Nucleus accumbens (tissue), 56 donors: ENCODE measurements at places on chromosomes 13 and 19.

- DNase-seq, result no peak
These were observed 20.3 kb downstream of the C2CD4C start for GRCh38 chr19:388691-389090.

DNA sequence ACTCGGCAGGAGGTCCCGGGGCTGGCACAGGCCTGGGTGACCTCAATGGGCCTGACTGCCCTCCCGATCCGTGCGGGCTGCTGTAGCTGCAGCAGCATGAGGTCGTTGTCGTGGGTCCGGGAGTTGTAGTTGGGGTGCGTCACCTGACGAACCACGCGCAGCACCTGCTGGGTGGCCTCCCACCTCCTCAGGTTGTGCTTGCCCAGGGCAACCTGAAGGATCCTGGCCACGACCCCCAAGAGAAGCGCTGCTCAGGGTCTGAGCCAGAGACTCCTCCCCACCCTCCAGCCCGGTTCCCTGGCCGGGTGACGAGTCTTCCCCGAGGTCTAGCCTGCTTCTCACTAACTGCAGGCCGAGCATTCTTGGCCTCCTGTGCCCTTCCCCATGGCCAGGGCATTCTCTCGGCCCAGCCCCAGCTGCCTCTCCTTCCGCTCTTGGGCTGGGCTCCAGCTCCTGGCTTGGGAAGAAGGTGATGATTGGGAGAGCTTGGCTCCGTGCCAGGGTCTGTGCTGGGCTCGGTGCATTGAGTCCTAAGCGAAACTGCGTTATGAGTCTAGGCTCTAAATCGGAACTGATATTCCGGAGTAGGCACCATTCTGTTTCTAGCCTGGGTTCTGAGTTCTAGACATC lies 3.1 kb downstream of the KLK14 start:
- peak; percentile 5 for DNase-seq

- DNase-seq, result no peak
These were observed 8.2 kb downstream of the ATP11A start for GRCh38 chr13:112697756-112698655.

DNA sequence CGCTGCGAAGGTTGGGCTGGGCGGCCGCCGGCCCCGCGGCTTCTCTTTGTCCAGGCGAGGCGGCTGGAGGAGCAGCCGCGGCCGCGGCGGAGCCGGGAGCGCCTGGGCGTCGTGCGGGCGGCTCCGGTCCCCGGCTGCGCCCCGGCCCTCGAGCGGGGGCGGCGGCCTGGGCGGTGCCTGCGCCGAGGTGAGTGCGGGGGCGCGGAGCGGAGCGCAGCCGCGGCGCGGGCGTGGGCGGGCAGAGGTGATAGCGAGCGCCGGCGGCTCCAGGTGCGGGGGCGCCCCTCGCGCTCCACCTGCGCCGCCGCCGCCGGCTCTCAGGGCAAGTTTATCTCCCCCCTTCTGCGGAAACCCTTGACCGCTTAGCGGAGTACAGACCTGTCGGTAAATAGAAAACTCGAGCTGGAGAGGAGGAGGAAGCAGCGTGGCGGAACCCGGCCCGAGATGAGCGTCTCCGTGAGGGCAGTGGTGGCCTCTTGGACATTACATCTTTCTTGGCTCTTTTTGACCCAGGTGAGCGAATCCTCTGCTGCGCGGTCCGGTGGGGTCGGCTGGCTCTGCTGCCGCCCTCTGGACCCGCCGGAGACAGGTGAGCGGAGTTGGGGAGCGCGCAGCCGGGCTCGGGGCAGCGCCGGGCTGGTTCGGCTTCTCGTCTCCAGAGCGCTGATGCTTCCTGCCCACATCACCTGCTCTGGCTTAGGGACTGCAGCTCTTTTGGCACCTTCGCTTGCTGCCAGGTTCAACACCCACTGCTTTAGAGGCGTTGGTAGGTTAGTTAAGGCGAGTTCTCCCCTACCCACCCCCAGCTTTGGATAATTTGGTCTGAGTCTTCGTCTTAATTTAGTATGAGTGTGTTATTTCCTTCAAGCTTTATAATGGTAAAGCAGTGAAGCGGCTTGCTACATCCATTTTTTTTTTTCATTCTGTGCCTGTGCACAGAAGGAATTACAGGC lies at the start of gene MTUS2:
Gene MTUS2 (plus strand): TSS at position 241 of the 953 bp plus-strand sequence.
- no peak for DNase-seq

GRCh38 chr13:39379667-39380655 lies 223.0 kb downstream of the LHFPL6 start:
- DNase-seq, result no peak

GRCh38 chr19:7067716-7068115 lies 1.8 kb upstream of the ZNF557 start:
- no peak for DNase-seq

DNA sequence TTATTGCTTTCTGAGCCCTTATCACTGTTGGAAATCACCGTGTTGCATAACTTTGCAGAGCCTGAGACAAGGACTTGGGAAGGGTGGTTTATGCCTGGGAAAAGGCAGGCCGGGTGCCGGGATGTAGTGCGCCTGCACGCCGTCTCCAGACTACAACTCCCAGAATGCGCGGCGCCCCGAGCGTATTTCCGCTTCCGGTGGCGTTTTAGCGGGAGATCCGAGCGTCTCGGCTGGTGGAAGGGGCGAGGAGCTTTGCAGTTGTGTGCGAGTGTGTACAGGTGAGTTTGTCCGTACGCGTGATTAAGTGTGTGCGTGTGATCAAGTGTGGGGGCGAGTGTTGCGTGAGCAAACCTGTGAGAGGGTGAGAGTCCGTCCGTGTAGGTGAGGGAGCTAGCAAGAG lies 75.4 kb downstream of the PEG3 start:
- peak; percentile 90 for DNase-seq

GRCh38 chr13:112768795-112769481 lies 79.1 kb downstream of the ATP11A start:
- DNase-seq, result no peak

DNA sequence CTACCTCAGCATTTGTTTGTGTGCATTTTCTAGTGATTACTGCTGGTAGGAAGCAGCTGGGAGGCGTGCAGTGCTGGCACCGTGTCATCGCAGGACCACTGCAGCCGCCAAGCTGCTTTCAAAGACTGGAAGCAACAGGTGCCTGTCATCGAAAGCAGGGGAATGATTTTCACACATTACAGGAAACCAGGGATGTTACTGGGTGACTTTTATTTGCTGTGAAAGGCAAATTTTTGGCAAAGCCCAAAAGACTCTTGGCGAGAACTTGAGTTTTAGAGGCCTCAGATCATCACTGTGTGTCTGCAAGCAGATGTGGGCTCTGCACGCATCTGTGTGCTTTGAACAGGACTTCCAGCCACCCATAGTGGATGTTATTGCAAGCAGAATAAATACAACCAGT lies 176.4 kb downstream of the FLT1 start:
- DNase-seq, result no peak

- no peak for DNase-seq
These were observed 227.9 kb upstream of the ARGLU1 start for GRCh38 chr13:106795847-106796246.

DNA sequence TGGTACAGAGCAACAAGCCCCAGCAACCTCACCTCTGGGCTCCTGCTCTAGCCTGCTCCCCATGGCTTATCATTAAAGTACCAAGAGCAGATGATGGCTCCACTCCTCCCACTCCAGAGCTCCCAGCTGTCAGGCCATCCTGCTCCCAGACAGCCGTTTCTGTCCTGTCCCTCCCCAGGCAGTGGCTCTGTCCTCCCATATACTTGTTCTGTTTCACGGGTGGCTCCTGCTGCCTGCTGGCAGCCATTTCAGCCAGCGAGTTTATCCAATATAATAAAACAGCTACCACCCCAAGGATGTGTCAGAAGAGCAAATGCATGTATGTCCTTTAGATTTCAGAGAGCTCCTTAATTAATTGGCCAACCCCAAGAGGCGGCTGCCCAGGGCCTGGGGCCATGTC lies 79.4 kb upstream of the VSTM2B start:
- DNase-seq, result no peak

GRCh38 chr13:35470671-35471661 lies 5.5 kb downstream of the MAB21L1 start:
- DNase-seq, result no peak

DNA sequence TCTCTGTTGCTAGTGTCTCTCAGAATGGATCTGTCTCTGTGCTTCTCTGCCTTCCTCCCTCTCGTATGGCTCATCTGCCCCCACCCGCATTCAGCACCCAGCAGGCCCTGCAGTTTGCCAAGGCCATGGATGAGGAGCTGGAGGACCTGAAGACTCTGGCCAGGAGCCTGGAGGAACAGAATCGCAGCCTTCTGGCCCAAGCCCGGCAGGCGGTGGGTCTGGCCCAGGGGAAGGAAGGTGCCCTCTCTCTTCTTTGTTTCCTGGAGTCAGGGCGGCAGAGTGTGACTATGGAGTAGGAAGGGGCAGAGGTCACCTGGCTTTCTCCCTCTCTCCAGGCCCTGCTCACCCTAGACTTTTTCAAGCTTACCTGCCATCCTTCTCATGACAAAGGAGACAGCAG lies 10.9 kb downstream of the KASH5 start:
- no peak for DNase-seq

GRCh38 chr13:100106005-100106404 lies 17.1 kb downstream of the PCCA start:
- DNase-seq, result no peak

GRCh38 chr13:95197548-95197947 lies 103.7 kb downstream of the ABCC4 start:
- DNase-seq, result no peak

DNA sequence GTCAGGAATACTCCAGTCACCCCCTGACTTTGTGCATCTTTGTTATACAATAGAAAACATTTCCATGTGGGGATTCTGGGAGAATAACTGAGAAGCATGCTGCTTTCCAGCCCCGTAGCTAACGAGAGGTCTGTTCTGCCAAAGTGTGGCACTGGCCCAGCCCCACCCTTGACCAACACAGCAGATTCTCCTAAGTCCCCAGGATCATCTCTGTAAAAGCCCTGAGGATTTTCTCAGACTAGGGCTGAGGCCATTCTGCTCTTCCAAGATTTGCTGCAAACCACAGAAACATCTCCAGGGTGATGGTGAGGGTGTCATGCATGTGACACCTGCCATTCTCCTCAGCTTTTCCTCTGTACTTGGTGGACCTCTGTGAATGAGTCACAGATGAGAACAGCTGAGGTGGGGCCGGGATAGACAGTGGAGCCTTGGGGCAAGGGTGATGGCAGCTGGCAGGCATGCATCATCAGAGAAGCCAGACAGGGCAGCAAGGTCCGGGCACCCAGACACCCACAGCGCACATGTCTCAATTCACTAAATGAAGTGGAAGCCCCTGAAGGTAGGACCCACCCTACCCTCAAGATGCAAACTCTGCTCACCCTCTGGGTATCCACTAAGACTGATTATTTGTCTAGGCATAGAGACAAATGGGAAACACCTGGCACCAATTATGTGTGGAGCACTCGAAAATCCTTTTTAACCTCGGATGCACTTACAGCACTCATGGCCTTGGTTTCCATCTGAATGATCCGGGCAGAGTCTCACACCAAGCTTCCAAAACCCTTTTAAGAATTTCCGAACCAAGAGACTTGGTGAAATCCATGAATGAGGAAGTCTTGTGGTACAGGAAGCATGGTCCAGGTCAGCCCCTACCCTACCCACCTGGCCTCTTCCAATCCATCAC lies 20.1 kb upstream of the DOCK9 start:
- DNase-seq, result no peak

GRCh38 chr19:21617740-21618339 lies 112.4 kb downstream of the ZNF429 start:
- no peak for DNase-seq

GRCh38 chr13:50934735-50935435 lies 25.3 kb downstream of the RNASEH2B start:
- DNase-seq, result no peak

GRCh38 chr19:47593860-47594259 lies 15.1 kb upstream of the BICRA start:
- no peak for DNase-seq
